ENCODE measurements at places on chromosomes 2 and 18.

DNA sequence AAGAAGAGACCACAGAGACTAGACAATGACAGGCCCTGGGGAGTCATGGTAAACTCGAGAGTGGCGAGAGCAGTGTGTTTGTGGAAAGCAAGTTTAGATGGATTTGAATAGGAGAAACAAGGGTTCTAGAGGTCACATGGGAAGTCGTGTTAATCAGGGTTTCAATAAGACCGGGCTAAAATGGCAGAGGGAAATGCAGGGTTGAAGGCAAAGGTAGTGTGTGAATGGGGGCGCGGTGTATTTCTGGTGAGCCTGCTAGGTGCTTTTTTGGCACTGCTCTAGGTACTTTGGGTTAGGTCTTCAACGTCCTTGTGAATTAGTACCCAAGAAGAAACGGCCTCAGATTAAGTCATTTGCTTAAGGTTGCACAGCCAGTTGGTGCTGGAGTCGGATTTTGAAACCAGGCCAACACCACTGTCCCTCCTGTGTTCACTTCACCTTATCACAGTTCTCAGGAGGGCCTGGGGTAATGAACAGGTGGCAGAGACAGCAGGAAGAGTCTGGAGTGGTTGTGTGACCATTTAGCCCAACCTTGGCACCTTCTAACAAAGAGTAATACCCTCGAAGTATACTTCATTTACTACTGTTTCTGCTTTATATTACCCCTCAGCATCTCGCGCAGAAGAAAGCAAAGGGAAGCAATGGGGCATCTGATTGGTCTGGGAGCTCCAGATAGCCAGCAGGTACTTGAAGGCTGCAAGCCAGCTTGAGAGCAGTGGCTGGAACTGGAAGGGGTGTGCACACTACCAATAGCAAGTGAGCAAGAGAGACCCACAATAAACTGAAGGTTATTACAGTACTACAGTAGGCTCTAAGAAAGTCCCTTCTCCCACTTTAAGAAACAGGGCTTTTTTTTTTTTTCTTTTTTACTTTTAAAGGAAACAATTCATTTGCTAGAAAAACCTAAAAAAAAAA lies 33.4 kb upstream of the GAREM2 start:
- peak; percentile 8 for DNase-seq

DNA sequence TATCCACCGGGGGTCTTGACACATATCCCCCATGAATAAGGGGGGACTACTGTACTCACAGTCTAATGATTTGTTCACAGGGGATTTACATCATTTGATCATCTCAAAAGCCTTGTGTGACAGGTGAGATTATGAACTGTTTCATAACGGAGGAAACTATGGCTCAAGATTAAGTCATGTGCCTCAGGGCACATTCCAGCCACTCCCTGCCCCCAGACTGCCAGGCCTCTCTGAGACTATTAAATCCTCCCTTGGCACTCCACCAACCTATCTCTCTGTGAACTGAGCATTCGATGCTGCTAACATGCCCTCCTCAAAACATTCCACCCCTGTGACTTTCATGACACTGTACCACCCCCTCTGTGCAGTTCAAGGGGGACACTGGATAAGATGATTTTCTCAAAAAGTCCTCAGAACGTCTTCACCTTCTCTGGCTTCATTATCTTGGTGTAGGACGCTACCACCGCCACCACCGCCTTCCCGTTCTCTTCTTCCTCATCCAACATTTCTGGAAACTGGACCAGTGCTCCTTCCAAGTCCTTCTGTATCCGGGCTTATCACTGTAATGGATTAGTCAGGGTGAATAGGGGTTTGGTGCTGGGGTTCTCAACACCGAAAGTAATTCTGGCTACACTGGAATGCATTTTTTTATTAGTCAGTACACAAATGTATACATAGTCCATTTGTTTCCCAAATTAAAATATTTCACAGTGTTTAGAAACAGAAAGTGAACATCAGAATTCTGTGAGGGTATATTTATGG lies 169.6 kb downstream of the KCNS3 start:
- DNase-seq = no peak

DNA sequence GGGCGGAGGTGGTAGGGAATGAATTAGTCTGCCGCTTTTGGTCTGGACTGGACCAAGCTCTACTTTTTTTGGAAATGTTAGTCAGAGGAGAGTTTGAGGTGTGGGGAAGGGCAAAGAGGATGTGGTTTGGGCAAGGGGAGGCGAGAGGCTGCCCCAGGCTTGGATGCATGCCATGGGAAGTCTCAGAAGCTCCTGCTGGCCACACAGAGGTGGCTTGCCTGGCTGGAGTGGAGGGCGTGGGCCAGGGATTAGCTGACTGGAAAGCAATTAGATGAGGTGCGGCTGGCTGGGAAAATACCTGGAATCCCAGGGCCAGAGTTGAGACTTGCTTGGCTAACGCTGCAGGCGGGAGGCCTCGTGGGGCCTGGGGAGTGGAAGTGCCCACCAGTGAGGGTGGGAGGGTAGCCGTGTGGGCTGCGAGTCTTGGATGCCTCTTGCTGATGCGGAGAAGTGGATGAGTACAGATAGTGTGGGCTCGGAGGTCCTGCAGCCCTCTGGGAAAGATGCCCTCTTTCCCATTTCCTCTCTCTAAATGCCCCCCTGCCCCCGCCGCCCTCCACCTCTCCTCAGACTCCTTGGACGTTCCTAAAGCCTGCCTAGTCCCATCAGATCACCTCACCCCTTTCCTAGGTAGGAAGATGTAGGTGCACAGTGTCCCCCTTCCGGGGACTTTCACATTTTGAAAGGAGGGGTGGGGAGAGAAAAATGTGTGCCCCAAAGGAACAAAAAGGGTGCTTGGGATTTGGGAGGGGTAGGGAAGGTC lies 117.6 kb downstream of the SMAD7 start:
- peak; percentile 74 for DNase-seq

- no peak for DNase-seq
Measured at GRCh38 chr2:924701-925100, 25.9 kb upstream of the SNTG2 start.

GRCh38 chr2:36951027-36951518 lies 15.3 kb downstream of the STRN start:
- DNase-seq = no peak

DNA sequence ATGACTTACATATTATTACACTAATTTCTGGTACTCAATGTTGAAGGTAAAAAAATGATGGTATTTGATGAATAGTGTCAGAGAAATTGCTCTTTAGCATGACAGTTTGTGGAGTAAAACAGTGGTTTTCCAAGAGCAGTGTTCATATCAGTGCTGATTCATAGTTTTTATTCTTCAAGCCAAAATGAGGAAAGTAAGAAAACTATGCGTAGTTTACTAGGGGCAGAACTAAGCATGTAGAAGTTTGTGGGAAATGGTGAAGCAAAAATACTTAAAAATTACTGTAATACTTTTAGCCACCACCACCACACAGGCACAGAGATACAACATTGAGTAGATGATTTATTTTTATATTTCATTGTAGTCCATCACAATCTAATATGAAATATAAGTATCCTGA lies 137.3 kb downstream of the ZNF804A start:
- DNase-seq = no peak

GRCh38 chr2:160427629-160428404 lies 65.8 kb downstream of the RBMS1 start:
- DNase-seq = peak; percentile 93

DNA sequence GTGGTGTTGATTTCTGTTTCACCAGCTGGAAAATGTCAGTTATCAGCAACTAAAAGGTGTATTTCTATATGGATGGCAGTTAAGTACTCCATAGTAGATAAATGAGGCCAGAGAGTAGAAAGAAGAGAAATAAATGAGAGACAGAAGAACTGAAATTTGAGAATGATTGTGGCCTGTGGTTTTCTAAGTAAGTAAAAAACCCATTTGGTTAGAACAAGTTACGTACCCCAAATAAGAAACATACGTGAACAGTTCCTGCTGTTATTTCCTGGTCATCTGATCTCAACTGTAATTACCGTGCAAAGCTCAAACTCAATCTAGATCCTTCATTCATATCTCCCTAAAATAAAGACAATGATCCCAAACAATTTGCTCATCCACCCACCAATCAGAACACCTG lies 181.3 kb downstream of the PID1 start:
- DNase-seq = peak; percentile 61

GRCh38 chr2:231936491-231936890 lies 10.3 kb upstream of the NPPC start:
- DNase-seq = no peak
